ENCODE measurements at places on chromosomes 16 and 17.
A peak's percentile ranks its signal among the peaks of the same experiment; 100 is the strongest.

DNA sequence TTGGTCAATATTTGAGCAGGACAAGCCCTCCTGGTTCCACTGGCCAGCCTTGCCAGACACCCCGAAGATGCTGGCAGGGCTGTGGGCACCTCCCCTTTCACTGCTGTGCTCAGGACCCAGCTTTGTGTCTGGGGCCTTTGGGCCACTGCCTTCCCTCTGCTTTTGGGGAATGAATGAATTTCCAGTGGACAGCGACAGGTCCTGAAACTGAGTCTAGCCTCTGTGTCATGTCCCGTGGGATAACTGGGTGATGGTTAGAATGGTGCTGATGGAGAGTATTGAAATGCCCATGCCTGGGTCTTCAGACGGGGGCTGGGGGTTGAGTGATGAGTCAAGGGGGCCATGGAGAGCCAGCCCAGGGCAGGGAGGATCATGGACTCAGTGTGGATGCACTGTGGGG is 135.8 kb downstream of the FOXL1 start:
- DNase-seq: no peak

- DNase-seq: no peak
Measured at GRCh38 chr16:23502466-23502865, 7.8 kb downstream of the GGA2 start.

DNA sequence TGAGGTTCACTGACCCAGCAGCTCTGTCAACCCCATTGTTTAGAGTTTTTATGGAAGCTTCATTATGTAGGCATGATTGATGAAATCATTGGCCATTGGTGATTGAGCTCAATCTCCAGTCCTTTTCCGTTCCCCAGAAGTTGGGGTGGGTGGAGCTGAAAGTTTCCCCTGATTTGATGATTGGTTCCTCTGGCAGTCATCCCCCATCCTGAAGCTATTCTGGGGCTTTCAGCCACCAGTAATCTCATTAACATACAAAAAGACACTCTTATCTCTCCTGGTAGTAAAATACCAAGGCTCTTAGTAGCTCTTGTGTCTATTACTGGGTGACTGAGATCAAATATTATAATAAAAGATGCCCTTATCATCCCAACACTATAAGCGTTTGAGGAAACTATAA is 67.1 kb downstream of the TANC2 start:
- no peak for DNase-seq

DNA sequence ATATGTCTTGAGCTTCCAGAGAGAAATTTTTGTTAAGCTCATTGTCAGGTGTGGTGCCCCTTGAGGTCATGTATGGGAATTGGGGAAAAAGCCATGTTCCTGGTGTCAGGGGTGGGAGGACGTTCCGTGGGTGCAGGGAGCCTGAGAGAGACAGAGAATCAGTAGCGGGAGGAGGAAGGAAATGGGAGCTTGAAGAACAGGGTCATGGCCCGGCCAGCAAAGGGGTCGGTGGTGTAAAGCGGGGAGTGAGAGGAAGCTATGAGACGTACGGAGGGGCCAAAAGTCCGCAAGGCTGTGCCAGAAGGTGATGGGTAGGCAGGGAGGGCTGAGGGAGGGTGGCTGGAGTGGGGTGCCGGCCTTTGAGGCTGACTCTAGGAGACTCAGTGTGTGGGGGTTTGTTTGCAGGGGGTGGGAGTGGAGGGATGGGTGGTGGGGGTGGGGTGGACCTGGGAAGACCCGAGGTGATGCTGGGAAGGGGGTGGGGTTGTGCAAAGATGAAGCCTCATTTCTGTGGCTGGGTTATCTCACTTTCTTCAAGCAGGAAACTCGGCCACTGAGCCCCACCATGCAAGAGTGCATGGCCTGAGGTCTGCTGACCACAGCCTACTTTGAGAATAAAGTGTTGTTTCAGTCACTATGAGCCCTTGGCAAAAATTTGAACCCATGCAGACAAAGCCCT is 63.6 kb downstream of the PLCG2 start:
- DNase-seq: no peak

DNA sequence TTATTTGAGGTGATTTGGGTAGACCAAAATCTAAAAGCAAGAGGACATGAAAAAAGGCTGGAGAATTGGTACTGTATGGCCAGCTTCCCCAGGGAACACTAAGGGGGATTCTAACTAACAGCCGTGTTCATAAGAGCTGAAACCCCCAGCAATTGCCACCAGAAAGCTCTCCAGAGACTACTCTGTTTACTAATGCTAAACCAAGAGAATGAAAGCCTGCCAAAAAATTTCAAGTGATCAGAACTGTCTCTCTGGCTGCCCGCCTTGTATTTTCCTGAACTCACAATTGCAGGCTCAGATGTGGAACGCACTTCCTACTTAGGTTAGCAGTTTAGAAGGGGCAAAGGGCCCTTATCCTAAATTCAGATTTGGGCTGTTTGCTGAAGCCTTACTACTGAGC is 24.1 kb downstream of the MYH10 start:
- DNase-seq: no peak

GRCh38 chr17:14334919-14335318 is 34.0 kb downstream of the HS3ST3B1 start:
- DNase-seq: no peak

GRCh38 chr17:62822080-62822904 is 14.2 kb upstream of the MARCHF10 start:
- DNase-seq: no peak

- DNase-seq: no peak
Measured at GRCh38 chr17:74230896-74231295, 17.5 kb downstream of the TTYH2 start.

- DNase-seq: no peak
Measured at GRCh38 chr17:51638971-51639370, 378.6 kb downstream of the UTP18 start.

GRCh38 chr16:28053461-28053860 is 10.1 kb downstream of the GSG1L start:
- DNase-seq: no peak

GRCh38 chr16:66168777-66169176 is 197.7 kb upstream of the CDH5 start:
- no peak for DNase-seq

GRCh38 chr17:48011405-48012150 is 26.0 kb downstream of the COPZ2 start:
- no peak for DNase-seq

DNA sequence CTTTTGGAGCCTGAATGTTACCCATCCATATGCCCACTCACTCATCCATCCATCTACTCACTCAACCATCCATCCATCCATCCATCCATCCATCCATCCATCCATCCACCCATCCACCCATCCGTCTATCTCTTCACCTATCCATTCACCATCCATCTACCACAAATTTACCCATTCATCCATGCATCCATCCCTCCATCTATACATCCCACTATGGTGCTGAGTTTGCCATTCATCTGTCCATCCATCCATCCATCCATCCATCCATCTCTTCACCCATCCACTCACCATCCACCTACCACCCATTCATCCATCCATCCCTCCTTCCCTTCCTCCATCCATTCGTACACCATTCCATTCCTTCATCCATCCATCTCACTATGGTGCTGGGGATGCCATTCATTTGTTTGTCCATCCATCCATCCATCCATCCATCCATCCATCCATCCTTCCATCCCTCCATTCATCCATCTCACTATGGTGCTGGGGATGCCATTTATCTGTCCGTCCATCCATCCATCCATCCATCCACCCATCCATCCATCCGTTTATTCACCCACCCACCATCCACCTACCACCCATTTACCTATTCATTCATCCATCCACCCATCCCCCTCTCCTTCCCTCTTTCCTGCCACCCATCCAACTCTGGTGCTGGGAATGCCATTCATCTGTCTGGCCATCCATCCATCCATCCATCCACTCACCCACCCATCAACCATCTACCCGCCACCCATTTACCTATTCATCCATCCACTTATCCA is 39.7 kb downstream of the RGS9 start:
- no peak for DNase-seq

GRCh38 chr17:77834170-77835115 is 124.1 kb upstream of the TNRC6C start:
- no peak for DNase-seq

- no peak for DNase-seq
Measured at GRCh38 chr16:21602785-21603184, 3.4 kb downstream of the METTL9 start.

DNA sequence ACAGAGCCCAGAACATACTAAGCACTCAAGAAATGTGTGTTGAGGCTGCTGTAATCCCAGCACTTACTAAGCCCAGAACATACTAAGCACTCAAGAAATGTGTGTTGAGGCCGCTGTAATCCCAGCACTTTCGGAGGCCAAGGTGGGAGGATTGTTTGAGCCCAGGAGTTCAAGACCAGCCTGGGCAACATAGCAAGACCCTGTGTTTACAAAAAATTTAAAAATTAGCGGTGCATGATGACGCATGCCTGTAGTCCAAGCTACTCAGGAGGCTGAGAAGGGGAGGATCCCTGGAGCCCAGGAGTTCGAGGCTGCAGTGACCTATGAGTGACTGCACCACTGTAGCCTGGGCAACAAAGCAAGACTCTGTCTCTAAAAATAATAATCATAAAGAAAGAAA is 6.7 kb upstream of the ZDHHC1 start:
- DNase-seq: no peak

GRCh38 chr17:43367737-43368242 is 31.0 kb upstream of the ARL4D start:
- DNase-seq: peak; percentile 69

DNA sequence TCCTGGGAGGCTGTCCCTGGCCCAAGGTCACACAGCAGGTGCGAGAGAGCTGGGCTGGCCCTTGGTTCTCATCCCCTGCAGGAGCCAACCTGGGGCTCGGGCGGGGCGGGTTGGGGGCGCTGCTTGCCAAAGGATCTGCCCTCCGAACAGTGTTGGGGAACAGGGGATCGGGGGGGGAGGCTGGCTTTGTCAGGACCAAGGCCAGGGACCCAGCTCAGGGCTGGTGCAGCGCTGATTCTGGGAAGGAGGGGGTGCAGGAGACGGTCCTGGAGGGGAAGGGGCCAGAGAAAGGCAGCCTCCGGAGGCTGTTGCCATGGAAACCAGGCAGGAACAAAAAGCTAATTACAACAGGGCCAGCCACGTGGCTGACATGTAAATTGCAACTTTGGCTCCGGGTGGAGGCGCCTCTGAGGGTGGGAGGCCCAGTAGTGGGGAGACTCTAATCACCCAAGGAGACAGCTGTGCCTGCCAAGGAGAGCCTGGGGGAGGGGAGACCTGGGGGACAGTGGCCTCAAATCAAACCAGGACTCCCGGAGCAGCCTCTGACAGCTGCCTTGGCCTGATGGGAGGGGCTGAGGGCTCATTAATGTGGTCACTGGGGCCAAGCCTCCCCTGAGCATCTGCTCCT is 1.3 kb downstream of the TUBB3 start:
- DNase-seq: no peak

GRCh38 chr17:82961366-82962162 is 117.8 kb upstream of the METRNL start:
- no peak for DNase-seq

- no peak for DNase-seq
Measured at GRCh38 chr16:81739503-81739902, 39.6 kb upstream of the PLCG2 start.

- peak; percentile 78 for DNase-seq
Measured at GRCh38 chr16:72938795-72939164, 109.1 kb downstream of the ZFHX3 start.

GRCh38 chr17:34099859-34100515 is 155.1 kb upstream of the CCL2 start:
- DNase-seq: no peak

DNA sequence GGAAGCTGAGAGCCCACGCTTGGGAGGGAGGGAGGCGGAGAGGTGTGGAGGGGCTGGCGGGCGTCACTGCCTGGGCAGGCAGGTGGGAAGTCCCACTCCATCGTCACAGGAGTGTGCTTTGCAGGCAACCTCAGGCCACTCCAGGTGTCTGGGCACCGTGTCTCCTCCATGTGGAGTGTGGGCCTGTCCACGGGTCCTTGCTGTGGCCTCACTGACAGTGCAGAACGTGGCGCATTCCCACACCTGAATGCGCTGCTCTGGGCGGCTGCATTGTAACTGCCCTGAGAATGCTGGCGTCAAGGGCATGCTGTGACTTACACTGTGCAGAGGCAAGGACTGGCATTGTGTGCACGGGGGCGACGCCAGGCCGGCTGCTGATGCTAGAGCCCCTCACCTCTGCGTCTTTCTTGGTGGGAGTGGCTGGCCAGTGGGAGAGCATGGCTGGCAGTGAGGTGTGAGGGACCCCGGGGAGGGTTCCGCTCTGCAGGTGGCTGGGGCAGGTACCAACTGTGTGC is 66.4 kb downstream of the BANP start:
- DNase-seq: no peak

DNA sequence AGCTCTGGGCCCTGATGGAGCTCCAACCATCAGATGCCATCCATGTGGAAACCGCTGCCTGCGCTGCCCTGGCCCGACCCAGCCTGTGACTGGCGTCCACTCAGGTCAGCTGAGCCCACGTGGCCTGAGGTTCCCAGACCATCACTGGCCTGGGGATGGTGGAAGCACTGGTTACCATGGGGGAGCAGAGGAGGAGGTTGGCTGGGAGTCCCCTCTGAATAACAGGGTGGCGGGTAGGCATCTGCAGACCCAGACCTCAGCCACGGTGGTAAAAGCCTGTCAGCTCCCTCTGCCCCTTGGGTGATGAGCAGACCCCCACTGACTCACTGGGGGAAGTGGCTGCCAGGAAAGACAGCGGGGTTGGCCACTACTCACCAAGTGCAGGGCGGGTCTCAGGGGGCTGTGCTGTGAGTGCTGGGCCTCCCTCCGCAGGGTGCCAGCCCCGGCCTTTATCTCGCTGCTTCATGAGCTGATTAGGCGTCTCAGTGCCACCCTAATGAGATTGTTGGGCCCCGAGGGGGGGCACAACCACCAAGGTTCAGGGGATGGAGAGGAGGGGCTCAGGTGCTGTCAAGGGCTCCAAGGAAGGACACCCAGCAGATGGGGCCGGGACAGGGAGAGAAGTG is at the start of gene PDE6G:
Gene PDE6G, minus strand, starts transcription at position 425 of the 626 bp plus-strand sequence. CDS start 3,237 bp downstream, outside the sequence.
- no peak for DNase-seq

- DNase-seq: no peak
Measured at GRCh38 chr17:15885770-15886169, 59.2 kb upstream of the ADORA2B start.

DNA sequence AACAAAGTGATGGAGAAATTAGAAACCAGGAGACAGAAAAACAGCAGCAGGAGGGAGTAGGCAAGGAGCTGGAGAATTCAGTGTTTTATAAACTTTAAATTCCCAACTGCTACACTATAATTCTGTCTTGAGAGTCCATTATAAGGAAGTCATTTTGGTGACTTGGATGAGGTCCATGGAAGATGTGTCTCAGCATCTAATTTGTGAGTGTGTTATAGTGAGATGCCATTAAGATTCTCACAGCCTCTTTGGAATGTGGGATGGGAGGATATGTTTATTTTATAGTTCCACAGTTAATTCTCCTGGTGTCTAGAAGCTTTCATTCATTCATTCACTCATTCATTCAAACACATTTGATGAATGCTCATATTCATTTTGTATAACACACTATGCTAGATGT is 206.0 kb upstream of the MYOCD start:
- no peak for DNase-seq

DNA sequence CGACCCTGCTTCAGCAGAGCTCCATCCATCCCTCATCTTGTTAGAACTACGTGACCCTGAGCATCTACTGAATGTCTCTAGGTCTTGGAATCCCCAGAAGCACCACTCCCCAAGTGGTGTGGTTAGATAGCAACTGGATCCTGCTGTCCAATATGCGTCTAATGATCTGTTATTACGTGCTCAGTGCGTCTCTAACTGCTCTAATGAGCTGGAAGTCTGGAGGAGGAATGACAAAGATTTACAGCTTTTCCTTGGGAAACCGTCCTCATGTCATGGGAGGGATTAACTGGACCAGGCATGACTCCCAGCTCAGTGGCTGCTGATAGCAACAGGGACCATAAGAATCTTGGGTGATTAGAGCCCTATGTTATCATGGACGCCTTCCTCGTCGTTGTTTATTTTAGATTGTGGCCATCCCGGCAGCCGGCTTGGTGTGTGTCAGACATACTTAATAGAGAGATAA is 150.9 kb downstream of the HS3ST3B1 start:
- no peak for DNase-seq
